ENCODE measurements at places on chromosomes 7 and 10.

- no peak for DNase-seq
Measured at GRCh38 chr10:985361-985760, 2.9 kb upstream of the GTPBP4 start.

DNA sequence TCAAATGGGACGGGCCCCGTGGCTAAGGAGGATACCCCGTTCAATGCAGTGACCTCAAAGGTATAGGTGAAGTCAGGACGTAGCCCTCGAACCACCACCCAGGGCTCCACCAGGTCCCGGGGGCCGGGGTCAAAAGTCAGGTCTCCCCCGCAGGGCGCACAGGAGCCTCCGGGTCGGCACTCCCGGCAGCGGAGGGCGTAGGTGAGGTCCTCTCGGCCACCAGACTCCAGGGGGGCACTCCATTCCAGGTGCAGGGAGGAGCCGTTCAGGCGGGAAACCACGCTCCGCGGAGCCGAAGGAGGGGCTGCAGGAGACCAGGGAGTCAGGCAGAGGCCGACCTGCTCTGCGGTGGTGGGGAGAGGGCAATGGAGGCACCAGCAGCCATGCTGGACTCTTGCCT lies 7.7 kb downstream of the EPHB4 start:
- DNase-seq, result no peak

DNA sequence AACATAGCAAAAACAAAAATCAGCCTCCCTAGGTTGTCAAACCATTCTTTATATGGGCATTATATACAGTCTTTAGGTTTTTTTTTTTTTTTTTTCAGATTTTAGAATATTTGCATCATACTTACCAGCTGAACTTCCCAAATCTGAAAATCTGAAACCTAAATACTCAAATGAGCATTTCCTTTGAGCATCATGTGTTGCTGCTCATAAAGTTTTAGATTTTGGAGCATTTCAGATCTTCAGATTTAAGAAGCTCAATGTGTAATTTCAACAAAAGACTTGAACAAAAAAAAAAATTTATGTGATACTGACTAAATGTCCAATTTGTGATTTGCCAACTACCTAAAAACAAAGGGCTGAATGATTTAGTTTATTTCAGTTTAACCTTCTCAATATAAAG lies 13.6 kb downstream of the FAM3C start:
- DNase-seq, result no peak

- DNase-seq, result no peak
Measured at GRCh38 chr10:87053111-87053510, 33.0 kb downstream of the FAM25A start.

DNA sequence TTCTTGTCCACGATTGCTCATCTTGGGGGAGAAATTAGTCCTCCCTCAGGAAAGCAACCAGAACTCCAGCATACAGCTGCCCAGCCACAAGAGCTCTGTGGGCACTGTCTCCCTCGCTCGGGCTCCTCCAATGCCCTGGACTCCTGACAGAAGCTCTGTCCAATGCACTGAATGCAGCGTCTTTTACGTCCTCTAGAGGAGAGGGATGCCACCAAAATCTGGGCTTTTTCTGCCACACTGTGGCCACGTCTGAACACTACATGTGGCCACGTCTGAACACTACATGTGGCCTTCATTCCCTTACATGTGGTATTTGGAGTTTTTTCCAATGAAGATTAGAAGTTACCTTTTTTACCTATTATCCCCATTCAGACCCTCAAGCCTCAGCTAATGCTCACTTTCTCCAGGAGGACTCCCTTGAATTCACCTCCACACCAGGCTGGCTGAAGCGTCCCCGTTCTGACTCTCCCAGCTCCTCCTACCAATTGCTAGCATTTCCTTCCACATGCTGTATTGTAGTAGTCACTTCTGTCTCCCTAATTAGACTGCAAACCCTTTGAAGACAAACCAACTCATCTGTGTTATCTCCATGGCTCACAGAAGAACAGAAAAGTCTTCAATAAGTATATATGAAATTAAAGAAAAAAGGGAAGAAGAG lies 134.3 kb upstream of the PDE1C start:
- DNase-seq, result peak; percentile 6

DNA sequence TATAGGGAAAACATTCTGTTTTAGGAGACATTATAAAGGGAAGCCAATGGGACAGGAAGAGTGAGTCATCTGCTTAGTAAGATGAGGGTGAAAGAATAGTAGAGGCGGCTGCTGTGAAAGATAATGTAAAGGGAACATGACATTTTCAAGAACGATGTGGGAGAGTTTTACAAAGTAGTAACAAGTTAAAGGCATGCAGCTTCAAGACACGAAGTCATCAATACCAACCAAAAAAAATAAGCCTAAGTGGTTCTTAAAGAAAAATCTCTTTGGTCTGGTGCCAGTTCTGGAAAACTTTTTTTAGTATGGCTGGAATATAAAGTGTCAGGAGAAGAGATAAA lies 6.1 kb downstream of the GSTO1 start:
- DNase-seq, result peak; percentile 65

DNA sequence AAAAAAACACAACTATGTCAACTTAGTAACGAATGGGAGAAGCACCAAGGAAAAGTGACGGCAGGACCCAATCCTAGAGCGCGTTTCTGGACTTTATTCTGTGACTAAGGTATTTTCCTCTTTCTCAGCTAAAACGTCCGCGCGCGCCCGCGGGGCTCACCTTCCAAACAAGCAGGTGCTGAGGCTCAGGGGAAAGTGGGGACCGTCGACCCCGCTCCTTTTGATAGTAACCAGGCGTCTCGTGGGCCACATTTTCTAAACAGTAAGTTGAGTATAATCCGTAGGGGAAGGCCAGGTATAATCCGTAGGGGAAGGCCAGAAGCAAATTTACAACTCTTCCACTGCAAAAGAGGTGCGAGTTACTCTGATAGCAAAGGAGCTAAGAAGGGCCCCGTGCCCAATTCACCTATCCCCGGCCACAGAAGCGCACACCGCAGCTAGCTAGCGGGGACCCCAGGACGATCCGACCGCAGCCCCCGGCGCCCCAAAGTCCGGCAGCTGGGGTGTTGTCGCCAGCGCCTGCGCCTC lies 743 bp downstream of the MKI67 start:
- DNase-seq, result no peak

- DNase-seq, result no peak
Measured at GRCh38 chr10:58743466-58744115, 230.9 kb downstream of the BICC1 start.

GRCh38 chr7:13904689-13905088 lies 84.8 kb downstream of the ETV1 start:
- DNase-seq, result no peak

DNA sequence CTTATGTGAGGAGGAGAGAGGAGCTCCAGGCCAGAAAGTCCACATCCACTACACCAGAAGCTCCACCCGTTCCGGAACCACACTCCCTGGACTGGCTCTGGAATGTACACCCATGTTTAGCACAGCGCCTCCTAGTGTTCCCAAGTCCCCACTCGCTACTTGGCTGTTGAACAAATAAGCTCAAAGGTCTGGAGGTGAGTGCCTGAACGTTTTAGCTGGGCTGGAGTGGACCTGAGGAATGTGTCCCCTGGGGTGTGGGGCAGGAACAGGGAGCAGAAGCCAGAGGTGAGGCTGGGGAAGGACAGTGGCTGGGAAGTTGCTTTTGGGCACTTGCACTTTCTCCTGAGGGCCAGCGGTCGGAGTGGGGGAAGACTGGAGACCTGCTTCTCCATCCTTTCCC lies 164.1 kb upstream of the CDCA7L start:
- DNase-seq, result peak; percentile 46

DNA sequence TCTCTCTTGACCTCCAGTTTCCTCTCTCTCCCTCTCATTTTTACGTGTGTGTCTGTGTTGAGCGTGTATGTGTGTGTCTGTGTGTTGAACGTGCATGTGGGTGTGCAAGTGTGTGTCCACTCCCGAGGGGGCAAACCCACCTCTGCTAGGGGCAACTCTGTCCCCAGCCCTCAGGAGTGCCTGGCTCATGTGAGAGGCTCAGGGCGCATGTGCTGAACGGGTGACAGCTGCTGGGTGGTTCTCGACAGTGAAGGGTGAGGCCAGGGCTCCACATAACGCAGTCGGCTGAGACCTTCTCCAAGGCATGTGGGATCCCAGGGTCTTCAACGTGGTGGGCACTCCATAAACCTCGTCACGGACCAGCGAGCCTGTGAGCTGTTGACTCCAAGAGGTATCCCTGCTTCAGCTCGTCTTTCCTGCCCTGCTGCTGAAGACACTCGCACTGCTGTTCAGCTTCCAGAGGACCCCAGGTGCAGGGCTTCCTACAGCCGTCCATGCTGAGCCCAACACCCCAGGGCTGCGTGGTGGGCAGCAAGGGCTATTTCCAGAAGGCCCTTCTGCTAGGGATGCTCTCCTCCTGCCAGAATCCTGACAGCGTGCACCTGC lies 361.6 kb upstream of the SHH start:
- DNase-seq, result no peak

GRCh38 chr10:124270530-124271327 lies 148.0 kb downstream of the OAT start:
- no peak for DNase-seq
